Right atrium auricular region (tissue), 2 donors: ENCODE measurements at places on chromosomes 16 and 17. TPM values are rescaled to one million over a fixed set of nuclear protein-coding genes. Genes with fewer than 3 reads are reported as not detected.

The P2RX5 gene
- 8.1 TPM for total RNA-seq

The IGF2BP1 gene
- total RNA-seq = not detected

The SLFN14 gene
- total RNA-seq = not detected

The MKS1 gene
- 6.4 TPM for total RNA-seq

The CLEC18B gene
- total RNA-seq = not detected

The ITGB4 gene
- 11.1 TPM for total RNA-seq

The PRSS8 gene
- total RNA-seq = 2.4 TPM

The CCDC200 gene
- total RNA-seq = not detected

The TPSD1 gene
- not detected for total RNA-seq

The UBE2Z gene
- total RNA-seq = 51.8 TPM

The TMEM100 gene
- total RNA-seq = 26.1 TPM

The ITGAE gene
- total RNA-seq = 23.4 TPM

The OR1A1 gene
- total RNA-seq = not detected

The PIPOX gene
- total RNA-seq = 0.79 TPM

The CES4A gene
- total RNA-seq = 7.8 TPM

The CCDC154 gene
- total RNA-seq = not detected

The GLTPD2 gene
- total RNA-seq = not detected

The ITPRIPL2 gene
- total RNA-seq = 40.2 TPM

The HCRT gene
- total RNA-seq = not detected
